Sigmoid colon (tissue), 7 donors: ENCODE measurements at places on chromosomes 7 and 10. TPM values are rescaled to one million over a fixed set of nuclear protein-coding genes. Genes with fewer than 3 reads are reported as not detected.

CPVL gene
- 23.7 TPM for total RNA-seq

EGFR gene
- 35.6 TPM for total RNA-seq

SLC26A3 gene
- total RNA-seq = 6.4 TPM

ARHGEF35 gene
- 2.5 TPM for total RNA-seq

ADIRF gene
- 98.1 TPM for total RNA-seq
